ENCODE measurements at places on chromosomes 3 and 15.

- peak; percentile 48 for DNase-seq
Measured at GRCh38 chr15:89760303-89761008, 9.4 kb upstream of the MESP1 start.

GRCh38 chr3:132228923-132229322, 88.3 kb upstream of the ACP3 start:
- no peak for DNase-seq

- no peak for DNase-seq
Measured at GRCh38 chr3:55476515-55476914, 10.6 kb downstream of the WNT5A start.

DNA sequence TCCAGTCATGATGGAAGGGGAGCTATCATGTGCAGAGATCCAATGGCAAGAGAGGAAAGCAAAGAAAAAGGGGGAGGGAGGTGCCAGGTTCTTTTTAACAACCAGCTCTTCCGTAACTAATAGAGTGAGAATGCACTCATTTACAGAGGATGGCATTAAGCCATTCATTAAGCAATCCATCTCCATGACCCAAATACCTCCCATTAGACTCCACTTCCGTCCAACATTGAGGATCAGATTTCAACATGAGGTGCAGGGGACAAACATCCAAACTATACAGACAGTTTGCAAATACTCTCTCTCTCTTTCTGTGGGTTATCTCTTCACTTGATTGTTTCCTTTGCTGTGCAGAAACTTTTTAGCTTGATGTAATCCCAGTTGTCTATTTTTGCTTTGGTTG, 21.2 kb downstream of the ZDHHC23 start:
- no peak for DNase-seq

- DNase-seq = no peak
Measured at GRCh38 chr3:189698811-189699210, 67.6 kb downstream of the TP63 start.

- DNase-seq = no peak
Measured at GRCh38 chr15:66702787-66703539, 927 bp downstream of the SMAD6 start.

DNA sequence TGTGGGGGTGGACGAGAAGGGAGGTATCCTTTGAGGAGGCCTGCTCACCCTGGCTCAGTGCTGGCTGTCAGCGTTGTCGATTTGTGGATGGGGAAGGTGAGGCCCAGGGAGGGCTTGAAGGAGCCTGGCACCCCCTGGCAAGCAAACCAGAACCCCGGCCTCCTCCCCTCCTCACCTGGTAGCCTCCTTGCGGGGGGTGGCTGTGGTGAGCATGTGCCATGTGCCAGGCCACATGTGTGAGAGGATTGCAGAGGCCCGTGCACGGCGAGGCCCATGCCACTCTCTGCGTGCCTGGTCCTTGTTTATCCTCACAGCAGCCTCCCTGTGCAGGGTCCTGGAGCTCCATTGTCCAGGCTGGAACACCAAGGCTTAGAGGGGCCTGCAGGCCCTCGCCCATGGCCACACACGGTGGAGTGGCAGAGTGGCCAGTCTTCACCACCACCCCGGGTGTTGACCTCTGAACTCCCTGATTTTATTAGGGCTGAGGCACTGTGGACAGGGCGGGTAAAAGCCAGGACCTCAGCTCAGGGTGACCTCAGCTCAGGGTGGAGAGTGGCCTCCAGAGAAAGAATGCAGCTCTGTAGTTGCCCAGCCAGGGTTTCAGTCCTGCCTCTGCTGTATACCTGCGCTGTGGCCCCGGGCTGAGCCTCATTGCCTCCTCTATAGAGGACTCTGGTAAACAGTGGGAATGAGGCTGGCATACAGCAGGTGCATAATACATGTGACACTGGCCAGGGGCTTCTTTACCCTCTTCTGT, 29.1 kb downstream of the HDAC11 start:
- no peak for DNase-seq

DNA sequence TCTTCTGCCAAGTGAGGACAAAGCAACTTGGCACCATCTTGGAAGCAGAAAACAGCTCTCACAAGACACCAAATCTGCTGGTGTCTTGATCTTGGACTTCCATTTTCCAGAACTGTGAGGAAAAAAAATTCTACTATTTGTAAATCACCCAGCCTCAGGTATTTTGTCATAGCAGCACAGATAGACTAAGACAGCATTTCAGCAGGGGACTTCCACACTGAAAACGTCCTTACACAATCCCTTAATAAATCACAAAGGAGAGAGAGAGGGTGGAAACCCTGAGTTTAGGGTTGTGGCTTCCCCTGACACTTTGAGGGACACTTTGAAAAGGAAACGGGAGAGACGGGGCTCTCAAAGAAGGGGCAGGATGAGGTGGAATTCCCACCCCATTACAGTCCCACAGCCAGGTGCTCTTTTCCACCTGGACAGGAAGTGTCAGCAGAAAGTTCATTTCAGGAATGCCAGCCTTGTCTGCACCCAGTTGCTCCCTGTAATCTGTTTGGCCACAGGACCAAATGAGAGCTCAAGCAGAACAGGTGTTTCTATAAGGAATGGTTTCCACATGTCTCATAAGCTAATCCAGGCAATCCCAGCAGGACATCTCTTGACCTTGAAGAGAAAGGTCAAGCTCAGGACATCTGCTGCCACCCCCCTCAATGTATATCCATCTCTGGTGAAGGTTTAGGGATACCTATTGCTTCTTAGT, 51.3 kb downstream of the MYLK start:
- no peak for DNase-seq

- no peak for DNase-seq
Measured at GRCh38 chr3:76212679-76213078, 427.3 kb upstream of the ZNF717 start.

DNA sequence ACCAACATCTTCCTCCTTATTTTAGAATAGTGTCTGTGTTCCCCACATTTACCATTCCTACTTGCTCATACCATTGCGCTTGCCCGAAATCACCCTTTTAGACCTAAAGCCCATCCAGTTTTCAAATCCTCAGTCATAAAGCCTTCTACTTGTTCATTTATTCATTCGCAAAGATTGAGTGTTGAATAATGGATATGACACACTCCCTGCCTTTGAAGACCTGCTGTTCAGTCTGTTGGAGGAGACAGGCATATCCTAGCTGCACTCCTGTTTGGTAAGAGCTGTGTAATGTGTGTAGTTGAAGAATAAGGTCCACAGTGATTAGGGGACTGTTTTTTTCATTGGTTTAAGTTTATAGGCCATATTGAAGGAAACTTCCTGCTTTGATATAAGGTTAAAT, 1.7 kb downstream of the CNOT10 start:
- DNase-seq = no peak

DNA sequence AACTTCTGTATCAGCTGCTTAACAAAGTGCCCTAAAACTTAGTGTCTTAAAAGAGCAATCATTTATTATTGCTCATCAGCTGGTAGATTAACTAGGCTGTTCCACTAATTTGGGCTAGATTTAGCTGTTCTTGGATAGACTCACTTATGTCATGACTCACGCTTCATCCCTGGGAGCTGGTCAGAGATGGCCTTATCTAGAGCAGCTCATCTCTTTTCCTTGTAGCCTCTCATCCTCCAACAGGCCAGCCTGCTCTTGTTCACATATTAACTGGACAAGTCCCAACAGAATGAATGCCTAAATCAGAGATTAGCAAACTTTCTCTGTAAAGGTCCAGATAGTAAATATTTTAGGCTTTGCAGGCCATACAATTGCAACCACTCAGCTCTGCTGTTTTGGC, 66.9 kb upstream of the PLAAT1 start:
- DNase-seq = no peak

DNA sequence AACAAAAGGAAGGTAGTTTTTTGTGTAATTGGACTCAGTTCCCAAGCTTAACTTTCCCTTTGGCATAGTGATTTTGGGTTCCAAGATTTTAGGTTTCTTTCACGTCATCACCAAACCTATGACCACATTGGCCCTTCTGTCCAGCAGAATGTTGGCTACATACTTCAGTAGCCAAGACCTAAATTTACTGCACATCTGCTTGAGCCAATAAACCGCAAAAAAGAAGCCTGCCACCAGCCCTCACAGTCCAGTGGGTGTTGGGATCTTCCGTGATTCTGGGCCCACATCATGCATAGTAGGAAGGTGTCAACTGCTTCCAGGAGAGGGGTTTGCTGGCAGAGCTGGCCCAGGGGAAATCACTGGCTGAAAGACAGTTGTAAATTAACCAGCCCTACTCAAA, 57.6 kb upstream of the LIPC start:
- no peak for DNase-seq

DNA sequence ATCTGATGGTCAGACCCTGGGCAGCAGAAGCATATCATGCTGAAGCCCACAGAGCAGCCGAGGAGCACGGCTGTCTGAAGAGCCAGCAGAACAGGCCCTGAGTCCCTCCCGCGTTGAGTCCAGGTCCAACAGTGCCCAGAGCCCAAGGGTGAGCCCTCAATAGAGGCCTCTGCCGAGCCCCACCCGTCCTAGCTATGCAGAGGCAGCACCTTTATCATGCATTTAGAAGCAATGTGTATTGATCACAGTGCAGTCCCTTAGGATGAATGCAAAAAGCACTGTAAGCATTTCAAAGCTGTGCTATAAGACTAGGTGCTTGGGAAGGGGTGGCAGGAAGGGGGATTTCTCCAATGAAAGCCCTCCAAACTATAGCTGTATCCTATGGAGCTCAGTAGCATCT, 208.5 kb downstream of the GABRB3 start:
- no peak for DNase-seq

DNA sequence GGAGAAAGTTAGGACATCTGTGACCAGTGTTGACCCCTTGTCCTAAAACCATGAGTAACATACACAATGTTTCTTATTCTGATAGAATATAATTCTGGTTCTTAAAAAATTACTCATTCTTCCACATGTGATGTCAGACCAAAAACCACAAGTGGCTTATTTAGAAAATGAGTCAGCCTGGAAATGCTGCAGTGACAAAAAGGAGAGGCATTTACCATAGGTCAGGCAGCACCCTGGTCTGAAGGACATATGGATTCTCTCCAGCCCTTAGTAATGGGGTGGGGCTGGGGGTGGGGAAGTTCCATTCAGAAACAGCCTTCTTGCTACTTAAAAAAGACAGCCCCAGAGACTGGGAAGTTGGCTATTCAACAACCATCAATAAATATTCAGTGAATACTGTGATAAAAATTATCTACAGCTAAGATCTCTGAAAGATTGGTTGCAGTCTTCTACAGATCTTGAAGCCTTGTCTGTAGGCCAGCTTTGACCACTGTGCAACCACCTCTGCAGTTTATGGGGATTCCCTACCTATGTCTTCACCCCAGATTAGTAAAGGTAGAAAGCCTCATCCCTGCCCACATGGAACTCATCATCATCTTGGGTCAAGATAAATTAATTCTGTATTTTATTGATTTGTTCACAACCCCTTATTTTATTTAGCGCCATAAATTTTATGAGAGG, 34.9 kb upstream of the TIMP4 start:
- DNase-seq = no peak

GRCh38 chr3:125150525-125151441, 61.8 kb downstream of the SLC12A8 start:
- DNase-seq = no peak
